NCI-H2029 treated with DMSO at 0.1 percent for 48 hours (cell line): ENCODE measurements at places on chromosomes 2 and 18.

DNA sequence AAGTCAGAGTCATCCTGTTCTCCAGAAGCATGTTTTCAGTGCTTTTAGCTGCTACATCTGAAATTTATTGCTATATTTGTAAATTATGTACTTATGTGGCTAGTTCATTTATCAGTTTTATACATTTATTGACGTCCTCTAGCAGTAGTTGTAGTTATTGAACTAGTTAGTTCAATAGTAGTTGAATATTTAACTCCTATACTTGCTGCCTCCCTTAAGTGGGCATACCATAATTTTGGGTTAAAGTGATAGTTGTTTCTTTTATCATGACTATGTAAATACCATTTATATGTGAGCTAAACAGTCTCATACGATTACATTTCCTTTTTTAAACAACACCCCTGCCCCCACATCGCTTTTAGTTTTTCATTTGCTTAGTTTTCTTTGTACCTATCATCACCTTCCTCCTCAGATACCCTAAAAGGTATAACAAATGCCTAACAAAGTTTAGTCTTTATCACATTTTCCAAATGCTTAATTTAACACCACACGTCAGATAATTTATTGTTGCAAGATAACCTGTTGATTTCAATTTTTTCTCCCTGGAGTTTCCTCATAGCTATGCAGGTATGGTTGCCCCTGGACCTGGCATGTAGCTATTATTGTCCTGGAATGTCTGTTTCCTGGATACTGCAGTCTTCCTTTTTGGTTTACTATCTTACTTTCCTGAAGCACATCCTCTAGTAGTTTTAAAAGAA is 8.8 kb downstream of the MAP4K4 start:
- DNase-seq: no peak

DNA sequence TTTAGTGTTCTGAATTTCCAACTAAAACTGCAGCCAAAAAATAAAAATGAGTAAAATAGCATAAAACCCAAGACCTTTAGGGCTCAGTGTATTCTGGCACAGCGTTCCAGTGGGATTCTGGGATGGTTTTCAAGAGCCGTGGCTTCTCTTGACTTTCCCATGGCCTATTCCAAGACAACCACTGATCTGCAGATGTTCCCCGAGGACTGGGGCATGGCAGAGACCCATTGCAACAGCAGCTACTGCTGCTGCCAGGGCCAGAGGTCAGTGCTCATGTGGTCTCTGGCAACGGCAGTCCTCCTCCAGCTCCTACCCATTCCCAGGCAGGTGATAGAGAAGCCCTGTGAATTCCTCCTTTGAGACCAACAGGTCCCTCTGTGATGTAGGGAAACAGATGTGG is 26.8 kb downstream of the TNP1 start:
- no peak for DNase-seq

- no peak for DNase-seq
Measured at GRCh38 chr2:209230560-209230959, 193.3 kb upstream of the MAP2 start.

- DNase-seq: no peak
Measured at GRCh38 chr18:50658601-50659000, 98.7 kb downstream of the MAPK4 start.

DNA sequence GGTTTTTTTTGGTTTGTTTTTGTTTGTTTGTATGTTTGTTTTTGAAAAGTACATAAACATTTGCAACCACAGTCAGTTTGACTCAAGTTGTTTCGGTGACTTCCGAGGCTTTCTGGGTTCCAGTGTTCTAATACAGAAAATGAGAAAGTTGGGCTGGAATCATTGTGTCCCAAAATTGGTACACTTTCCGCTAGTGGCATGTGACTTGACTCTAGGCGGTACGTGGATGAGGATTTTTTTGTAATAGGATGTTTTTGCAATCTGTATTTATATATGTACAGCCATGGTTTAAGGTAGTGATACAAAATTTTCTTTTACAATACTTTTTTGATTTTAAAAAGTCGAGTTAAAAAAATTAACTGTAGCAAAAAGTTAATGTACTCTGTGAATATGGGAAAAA is 1.7 kb downstream of the MFF start:
- no peak for DNase-seq

DNA sequence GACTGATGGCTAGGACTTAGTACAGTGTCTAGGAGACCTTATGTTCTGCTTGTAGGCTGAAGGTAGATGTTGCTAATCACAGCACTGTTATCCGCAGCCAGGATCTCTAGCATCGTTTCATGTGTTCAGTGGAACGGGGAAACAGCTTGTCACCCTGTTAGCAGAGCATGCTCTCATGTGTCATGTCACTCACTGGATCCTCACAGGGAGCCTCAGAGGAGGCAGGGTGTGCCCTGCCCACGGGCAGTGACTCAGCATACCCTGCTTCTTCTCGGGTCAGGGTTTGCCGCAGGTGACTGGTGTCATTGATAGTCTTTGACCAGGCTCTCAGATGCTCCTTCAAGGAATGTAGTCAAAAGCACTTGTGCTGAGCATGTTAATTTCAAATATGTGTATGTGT is 44.4 kb downstream of the RPIA start:
- no peak for DNase-seq

GRCh38 chr18:75845413-75845812 is 417.9 kb upstream of the SMIM21 start:
- DNase-seq: no peak

GRCh38 chr2:41910126-41910525 is 137.7 kb upstream of the PKDCC start:
- DNase-seq: no peak

GRCh38 chr2:109218087-109218791 is 89.2 kb downstream of the SH3RF3 start:
- peak; percentile 40 for DNase-seq

DNA sequence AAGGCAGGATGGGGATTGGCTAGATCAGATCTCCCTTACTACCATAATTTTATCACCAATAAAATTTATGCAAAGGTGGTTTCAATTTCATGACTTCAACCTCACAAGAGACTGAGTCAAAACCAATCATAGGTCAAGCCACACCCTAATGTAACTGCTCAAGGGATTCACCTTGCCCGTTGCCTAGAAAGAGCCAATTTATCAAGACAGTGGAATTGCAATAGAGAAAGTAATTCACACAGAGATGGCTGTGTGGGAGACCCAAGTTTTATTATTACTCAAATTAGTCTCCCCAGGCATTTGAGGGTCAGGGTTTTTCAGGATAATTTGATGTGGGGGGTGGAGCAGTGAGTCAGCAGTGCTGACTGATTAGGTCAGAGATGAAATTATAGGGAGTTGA is 340.6 kb downstream of the RND3 start:
- DNase-seq: no peak
